ENCODE measurements at places on chromosomes 12 and 14. TPM values are rescaled to one million over a fixed set of nuclear protein-coding genes. Genes with fewer than 3 reads are reported as not detected.

Gene TTC9
- total RNA-seq: 2.7 TPM

Gene RAD51AP1
- 15.2 TPM for total RNA-seq

Gene PMCH
- total RNA-seq: not detected

Gene TEX52
- not detected for total RNA-seq

Gene CABP1
- total RNA-seq: 0.26 TPM

Gene OTUB2
- 3.0 TPM for total RNA-seq

Gene ETFBKMT
- 0.79 TPM for total RNA-seq

Gene NGB
- total RNA-seq: not detected

Gene GPR65
- not detected for total RNA-seq

Gene WNT5B
- 2.9 TPM for total RNA-seq

Gene FOXG1
- total RNA-seq: 0.15 TPM

Gene CLEC2A
- not detected for total RNA-seq

Gene KRT3
- total RNA-seq: not detected

Gene DRAM1
- total RNA-seq: 19.8 TPM

Gene HOXC6
- total RNA-seq: 3.4 TPM

Gene ADSS1
- total RNA-seq: 6.4 TPM

Gene RFX4
- total RNA-seq: not detected

Gene SLC25A47
- total RNA-seq: not detected

Gene SRRM4
- not detected for total RNA-seq

Gene BEST3
- total RNA-seq: 1.8 TPM

Gene TBX5
- total RNA-seq: not detected

Gene METAP2
- 125 TPM for total RNA-seq

Gene ALG10
- 5.4 TPM for total RNA-seq

Gene KCNC2
- not detected for total RNA-seq

Gene ANAPC7
- 57.3 TPM for total RNA-seq

Gene TRHDE
- 0.02 TPM for total RNA-seq

Gene RTL1
- 0.15 TPM for total RNA-seq

Gene KCNJ8
- total RNA-seq: 0.57 TPM

Gene NTS
- 84.7 TPM for total RNA-seq

Gene FGD4
- total RNA-seq: 9.6 TPM

Gene CDC42BPB
- total RNA-seq: 81.1 TPM

Gene ASCL1
- not detected for total RNA-seq

Gene TAS2R50
- total RNA-seq: not detected

Gene GLI1
- 6.6 TPM for total RNA-seq

Gene KRT78
- total RNA-seq: not detected

Gene KRT73
- not detected for total RNA-seq

Gene GNB3
- 1.5 TPM for total RNA-seq

Gene DYRK2
- 11.1 TPM for total RNA-seq

Gene AMDHD1
- 2.4 TPM for total RNA-seq

Gene ZFHX2
- total RNA-seq: 0.76 TPM

Gene LRRC43
- not detected for total RNA-seq

Gene MSI1
- total RNA-seq: 1.6 TPM

Gene TAMALIN
- total RNA-seq: 0.38 TPM

Gene RGS6
- not detected for total RNA-seq

Gene ADCK1
- 6.3 TPM for total RNA-seq

Gene LETMD1
- 25.9 TPM for total RNA-seq

Gene GDF3
- total RNA-seq: not detected

Gene CD163L1
- total RNA-seq: 0.72 TPM

Gene SLCO1C1
- not detected for total RNA-seq

Gene KRT2
- not detected for total RNA-seq

Gene C14orf180
- total RNA-seq: not detected

Gene PDZRN4
- total RNA-seq: not detected

Data from A549 treated with Mapracorat at 1 μM for 4 hours (cell line).